ENCODE measurements at places on chromosomes 4 and X.

DNA sequence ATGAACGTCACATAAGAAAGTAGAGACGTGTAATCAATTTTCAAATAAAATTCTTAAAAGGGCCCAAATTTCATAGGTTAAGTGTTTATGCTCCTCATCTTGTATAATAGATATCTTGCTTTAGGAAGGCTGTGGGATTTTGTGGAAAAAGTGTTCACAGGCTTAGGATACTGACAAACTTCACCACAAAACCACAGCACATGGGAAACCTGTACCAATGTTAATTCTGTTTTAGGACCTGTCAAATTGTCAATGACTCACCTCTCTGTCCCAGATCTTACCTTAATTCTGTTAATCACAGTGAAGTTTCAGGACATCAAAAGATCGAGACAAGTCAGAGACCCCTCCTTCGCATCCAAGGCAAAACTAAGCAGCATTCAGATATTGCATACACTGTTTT is 24.2 kb downstream of the FGFBP1 start:
- no peak for DNase-seq

GRCh38 chr4:94407846-94408245 is 43.9 kb upstream of the PDLIM5 start:
- DNase-seq: no peak

DNA sequence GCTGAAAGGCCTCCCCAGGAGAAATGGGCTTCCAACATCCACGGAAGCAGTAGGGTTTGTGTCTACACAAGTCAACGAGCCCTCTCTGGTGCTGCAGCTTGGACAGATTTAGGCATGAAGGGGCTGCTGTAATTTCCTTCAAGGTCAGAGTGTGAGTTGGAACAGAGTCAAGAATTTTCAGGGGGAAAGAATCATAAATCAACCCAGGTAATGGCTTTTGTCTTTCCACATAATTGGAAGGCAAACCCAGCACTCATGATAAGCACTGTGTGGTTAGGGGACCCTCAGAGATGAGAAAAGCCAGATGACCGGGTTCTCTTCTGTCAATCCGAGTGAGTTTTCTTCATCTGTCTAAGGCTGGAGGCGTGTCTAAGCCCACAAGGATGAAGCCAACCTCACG is 78.6 kb upstream of the MXRA5 start:
- no peak for DNase-seq

- no peak for DNase-seq
These were observed 1488.3 kb downstream of the RPA4 start for GRCh38 chrX:98371994-98372393.

DNA sequence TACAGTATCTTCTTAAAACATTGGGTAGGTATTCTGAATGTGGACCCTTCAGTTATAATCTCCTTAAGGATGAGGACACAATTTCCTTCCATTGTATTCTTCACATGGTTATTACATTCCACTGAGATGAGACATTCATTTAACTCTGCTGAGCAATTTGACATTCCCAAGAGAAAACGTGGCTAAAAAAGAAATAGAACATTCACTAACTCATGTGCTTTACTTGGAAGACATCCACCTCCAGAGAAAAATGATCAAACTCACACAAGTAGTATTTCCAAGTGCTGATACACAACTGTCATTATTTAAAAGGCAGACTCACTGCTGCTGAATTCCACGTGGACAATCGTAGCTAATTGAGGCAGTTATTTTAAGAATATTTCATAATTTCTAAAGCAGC is 227.9 kb upstream of the ANKRD50 start:
- no peak for DNase-seq

GRCh38 chrX:65744965-65745364 is 77.5 kb downstream of the MSN start:
- DNase-seq: no peak

DNA sequence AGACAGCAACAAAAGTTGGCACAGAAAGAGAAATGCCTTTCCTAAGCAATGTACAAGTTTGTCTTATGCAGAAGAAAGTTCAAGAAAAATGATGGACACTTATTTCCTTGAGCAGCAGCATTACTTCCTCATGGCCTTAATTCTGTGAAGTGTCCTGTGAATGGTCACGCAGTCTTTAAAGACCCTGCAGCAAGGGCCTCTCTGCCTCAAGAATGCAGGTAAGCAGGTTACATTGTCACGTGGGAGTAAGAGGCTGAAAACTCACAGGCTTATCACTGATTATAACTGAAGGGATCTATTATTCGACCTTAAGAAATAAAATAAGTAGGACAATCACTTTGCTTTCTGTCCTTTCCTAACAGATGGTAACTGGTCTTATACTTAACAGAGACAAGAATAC is 109.1 kb downstream of the ATP8A1 start:
- no peak for DNase-seq

- DNase-seq: no peak
These were observed 85.5 kb downstream of the CT47B1 start for GRCh38 chrX:120790118-120790517.

DNA sequence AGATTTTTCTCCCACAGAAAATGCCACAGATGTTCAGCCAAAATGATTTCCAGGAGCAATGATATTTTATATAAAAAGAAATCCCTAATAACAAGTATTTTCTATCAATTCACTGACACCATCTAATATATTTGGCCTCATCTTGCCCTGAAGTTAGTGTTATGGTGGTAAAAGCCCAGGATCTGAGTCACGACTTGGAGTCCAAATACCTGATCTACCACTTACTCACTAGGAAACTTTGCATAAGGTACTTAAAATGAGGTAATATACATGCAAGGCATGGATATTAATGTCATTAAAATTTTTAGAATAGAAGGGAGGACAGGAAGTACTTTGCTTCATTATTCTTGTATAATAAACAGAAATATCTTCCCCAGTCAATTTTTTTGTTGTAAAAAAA is 16.3 kb downstream of the PPP3CA start:
- DNase-seq: no peak

- DNase-seq: no peak
These were observed 76.0 kb downstream of the ABLIM2 start for GRCh38 chr4:8082517-8083055.

- no peak for DNase-seq
These were observed 13.9 kb upstream of the MAD2L1 start for GRCh38 chr4:120080533-120080932.

- DNase-seq: no peak
These were observed 94.3 kb downstream of the TEX13A start for GRCh38 chrX:105126201-105126600.

DNA sequence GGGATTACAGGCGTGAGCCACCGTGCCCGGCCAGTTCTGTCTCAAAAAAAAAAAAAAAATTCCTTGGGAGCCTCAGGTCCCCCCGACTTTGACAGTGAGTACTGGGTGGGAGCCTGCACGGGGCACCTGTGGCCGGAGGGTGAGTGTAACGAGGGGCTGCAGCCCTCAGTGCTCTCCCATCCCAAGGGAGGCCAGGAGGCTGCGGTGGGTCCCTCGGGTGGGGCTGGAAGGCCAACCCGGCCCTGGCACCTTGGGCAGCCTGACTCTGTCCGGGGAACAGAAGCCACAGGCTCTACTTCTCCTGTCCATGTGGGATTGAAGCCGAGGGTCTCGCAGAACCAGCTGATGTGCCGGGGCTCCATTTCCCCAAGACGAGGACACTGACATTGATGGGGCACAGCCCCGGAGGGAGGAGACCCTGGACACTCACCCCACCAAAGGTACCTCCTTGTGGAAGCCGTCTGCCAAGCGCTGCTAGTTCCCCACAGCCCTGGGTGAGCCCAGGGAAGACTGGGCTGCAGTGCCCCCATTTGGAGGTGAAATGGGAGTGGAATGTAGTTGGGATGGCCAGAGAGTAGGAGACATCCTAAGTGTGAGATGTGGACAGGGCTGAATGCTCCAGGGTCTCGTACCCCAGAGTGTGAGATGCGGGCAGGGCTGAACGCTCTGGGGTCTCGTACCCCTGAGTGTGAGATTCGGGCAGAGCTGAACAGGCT is 2.3 kb upstream of the SLC26A1 start:
- no peak for DNase-seq

DNA sequence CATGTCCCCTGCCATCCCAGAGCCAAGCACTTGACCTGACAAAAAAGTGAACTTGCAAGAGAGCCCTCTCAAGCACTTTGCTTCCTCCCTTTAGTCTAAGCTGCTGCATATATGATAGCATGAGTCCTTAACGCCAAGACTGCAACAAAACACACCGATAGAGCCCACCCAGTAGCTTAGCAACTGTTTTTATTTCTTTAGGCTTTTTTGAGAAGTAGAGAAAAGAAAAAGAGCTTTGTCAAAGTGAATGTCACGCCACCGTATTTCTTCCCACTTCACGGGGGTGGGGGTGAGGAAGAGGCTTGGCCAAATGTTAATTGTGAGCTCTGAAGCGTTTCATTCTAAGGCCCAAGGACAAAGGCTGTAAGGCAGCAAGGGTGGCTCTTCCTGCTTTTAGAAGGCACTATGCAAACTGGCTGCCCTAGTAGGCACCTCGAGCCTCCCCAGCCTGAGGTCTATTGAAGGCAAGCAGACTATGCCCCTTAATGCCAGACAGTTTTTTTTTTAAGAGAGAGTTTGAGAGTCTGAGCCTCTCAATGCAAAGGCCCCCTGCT is 138.6 kb downstream of the HS6ST2 start:
- no peak for DNase-seq

DNA sequence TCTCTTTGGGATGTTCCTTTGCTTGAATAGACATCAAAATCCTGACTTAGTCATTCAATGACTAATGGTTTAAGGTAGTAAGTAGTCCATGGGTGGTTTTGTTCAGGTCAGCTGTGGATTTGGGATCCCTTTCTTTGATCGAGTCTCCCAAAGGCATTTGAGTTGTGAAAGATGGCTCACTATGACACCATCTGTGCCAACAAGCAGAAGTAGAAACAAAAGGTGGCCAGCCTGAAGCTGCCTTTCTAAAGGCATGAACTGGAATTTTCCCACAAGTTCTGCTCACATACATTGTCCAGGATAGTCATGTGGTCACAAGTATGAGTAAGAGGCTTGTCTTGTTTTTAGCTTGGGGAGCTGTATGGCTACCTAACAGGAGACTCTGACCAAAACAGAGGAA is 129.9 kb downstream of the CCNG2 start:
- DNase-seq: no peak

DNA sequence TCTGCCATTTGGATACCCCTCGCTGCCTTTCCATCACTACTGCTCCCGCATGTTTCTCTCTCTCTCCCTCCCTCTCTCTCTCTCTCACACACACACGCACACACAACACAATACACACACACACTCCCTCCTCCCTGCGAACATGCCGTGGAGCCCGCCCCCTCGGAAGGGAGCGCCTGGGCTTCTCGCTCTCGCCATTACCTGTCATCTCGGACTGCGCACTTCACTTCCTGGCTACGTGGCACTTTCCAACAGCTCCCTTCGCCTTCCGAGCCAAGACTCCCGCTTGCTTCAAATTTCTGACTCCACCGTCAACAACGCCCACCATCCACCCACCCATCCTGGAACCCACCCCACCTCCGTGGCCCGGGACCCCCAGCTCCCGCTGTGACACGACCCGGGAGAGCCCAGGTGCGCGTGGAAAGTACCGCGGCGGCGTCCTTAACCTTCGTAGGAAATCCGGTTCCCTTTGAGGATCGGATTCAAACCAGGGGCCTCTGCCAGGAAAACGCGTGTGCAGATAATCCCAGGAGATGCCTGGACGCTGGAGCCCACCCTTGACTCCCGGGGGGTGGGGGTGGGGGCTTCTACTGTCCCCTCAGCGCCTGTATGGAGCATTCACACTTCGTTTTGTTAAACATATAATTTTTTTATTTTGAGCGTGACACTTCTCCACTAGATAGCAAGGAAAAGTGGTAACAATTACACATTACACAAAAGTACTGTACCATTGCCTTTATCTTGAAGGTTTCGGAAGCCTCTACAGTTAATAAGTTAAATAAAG is 12.5 kb downstream of the ARX start:
- DNase-seq: no peak

GRCh38 chr4:83012200-83012686 is 1.6 kb upstream of the LIN54 start:
- DNase-seq: no peak

- no peak for DNase-seq
These were observed 32.1 kb downstream of the IRF2 start for GRCh38 chr4:184442314-184442635.

DNA sequence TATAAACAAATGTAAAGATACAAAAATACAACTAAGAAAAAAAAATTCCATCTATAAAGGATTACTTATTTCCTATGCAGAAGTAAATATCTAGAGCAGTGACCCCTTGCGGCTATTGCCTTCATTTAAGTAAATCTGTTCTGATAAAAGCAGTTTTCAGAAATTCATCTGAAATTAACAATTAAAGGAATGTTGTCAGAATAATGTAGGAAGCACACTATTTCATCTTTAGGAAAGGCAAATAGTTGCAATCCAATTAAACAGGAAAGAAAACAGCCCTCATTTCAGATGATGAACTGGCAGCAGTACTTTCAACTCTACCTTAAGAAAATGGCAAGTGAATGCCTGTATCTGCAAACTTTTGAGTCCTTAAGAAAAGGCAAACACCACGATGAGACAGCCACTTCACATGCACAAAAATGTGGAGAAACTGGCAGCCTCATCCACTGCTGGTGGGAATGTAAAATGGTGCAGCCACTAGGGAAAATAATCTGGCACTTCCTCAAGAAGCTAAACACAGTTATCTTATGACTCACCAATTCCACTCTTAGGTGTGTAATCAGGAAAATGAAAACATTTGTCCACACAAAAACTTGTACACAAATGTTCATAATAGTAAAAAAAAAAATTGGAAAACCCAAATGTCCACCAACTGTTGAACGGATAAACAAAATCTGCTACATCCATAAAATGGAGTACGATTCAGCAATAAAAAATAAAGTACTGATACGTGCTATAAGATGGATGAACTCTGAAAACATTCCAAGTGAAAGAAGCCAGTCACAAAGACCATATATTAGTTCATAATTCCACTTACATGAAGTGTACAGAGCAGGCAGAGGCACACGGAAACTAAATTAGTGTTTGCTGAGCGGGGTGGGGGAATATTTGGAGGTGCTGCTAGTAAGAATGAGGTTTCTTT is 2.0 kb upstream of the THAP9 start:
- no peak for DNase-seq

DNA sequence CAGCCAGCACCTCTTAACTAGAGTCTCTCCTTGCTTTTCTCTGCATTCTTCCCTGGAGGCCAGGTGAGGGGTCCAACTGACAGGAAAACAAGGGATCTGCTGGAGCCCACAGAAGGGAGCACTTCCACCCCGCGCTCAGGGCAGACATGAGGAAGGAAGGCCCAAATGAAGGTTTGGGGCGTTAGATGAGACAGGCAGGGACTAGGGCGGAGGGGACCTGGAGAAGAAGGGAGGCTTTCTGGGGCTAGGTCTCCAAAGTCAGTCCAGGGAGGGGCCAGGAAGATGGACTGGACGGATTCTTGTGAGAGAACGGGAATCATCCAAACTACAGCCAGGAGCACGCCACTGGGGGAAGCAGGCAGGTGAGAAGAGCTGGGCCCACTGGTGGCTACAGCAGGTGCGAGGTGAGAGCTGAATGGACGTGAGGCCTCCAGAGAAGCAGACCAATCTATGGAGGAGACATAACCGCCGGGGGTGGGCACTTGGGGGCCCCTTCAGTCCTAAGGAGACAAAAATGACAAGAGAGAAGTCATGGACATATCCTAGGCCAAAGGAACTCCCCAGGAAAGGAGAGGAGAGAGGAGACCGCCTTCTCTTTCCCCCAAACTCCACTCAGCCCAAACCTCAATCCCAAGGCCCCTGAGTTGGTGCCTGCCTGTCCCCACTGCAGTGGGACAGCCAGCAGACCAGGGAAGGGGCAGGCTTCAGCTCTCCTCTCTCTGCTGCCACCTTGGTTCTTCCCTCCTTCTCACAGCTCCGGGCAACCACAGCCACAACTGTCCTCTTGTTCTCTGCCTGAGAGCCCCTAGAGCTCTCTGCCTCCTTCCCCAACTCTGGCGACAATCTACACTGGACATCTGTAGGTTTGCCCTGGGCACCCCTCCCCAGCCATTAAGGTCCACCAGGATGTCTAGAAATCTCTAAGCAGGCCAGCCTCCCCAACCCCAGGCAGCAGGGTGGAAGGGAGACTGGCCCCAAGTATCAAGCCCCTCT is 7.0 kb downstream of the APLN start:
- no peak for DNase-seq

Measured in stimulated activated CD4-positive, alpha-beta T cell treated with anti-CD3 and anti-CD28 coated beads, Interleukin-1b, Interleukin-23, amount 100 ng/mL, for 24 hours (primary cell).